Central memory CD4-positive, alpha-beta T cell (primary cell): ENCODE measurements at places on chromosomes 5 and 9.

DNA sequence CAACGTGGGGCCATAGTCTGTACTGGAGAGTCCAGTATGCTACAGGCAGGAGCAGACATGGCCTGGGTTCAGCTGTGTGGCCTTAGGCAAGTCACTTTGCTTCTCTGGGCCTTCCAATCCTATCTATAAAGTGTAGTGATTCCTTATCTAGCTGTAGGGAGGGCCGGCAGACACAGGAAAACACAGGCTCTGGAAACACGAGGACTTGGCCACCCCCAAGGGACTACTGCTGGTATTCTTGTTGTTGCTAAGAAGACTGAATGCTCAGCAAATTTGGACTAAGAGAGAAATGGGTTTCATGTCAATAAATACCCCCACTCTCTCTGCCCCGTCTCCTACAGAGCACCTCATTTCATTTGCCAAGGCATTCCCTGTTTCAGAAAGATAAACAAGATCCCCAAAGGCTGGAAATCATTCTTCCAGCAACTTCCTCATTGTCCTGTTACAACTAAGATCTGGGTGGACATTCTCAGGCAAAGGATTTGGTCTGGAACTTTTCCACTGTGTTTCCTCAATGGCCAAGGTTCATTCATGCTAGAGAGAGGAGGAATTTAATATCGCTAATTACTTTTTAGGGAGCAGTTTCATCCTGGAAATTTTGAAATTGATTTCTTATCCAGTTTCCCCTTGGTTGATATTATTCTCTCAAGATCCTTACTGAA, 105.8 kb downstream of the GABBR2 start:
- DNase-seq: no peak

- no peak for DNase-seq
Observed at GRCh38 chr5:17089690-17090089, 127.7 kb upstream of the BASP1 start.

- DNase-seq: no peak
Observed at GRCh38 chr5:106732624-106733023, 938.1 kb downstream of the EFNA5 start.

- no peak for DNase-seq
Observed at GRCh38 chr5:14777932-14778791, 93.4 kb downstream of the ANKH start.

- no peak for DNase-seq
Observed at GRCh38 chr5:129591508-129592160, 131.5 kb downstream of the ADAMTS19 start.

DNA sequence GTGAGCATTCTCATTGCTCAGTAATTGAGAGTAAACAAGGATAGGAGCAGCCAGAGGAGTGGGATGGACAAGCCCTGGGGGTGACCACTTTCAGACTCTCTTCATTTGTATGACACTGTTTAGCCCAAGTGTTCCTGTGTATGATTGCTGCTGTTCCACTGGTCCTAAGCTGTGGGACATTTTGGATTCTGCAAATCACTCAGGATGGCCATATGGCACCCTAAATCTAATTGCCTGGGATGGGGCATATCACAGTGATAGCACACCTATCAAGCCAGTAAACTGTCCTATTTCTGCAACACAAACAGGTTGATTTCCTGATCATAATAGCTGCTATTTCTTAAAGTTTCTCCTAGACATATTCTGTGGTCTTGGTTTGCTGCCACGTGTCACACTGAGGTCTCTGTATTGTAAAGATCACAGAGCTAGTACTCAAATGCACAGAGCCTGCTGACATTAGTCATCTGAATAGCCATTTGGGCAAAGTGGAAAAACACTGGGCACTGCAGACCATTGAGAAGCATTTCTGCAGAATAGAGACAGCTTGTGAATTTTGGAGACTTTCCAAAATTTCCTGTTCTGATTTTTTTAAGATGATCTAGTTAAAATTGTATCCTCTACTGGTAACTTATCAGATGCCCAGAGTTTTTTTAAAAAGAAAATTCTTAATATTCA, 320.2 kb downstream of the RFX3 start:
- no peak for DNase-seq

GRCh38 chr5:43042626-43043399, 2.7 kb upstream of the ANXA2R start:
- DNase-seq: peak; percentile 62

DNA sequence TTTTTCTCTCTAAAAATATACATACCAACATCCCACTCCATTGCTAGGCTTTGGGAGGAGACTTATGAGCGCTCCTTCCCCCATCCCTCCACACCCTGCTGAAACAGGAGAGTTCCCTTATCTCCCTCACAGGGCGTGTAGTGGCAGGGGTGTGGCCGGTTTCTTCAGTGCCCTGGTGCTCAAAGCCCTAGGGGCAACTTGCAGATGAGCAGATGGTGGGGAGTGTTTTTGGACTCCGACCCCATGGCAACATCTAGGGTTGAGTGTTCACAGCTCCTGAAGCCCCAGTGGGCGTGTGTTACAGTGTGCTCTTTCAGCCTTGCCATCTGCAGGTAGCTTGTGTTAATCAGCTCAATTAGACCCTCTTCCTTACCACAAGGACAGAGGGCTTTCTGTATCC, 409.5 kb downstream of the MAT2B start:
- no peak for DNase-seq

GRCh38 chr5:175750511-175750931, 92.7 kb downstream of the HRH2 start:
- DNase-seq: no peak

GRCh38 chr5:13348568-13348967, 595.9 kb downstream of the DNAH5 start:
- DNase-seq: no peak

GRCh38 chr5:36751886-36752285, 124.7 kb upstream of the NIPBL start:
- DNase-seq: no peak
